NCI-H526 treated with DMSO at 0.1 percent for 48 hours (cell line): ENCODE measurements at places on chromosomes 5 and 9.

- no peak for DNase-seq
Observed at GRCh38 chr9:98763986-98764745, 32.2 kb downstream of the ANKS6 start.

DNA sequence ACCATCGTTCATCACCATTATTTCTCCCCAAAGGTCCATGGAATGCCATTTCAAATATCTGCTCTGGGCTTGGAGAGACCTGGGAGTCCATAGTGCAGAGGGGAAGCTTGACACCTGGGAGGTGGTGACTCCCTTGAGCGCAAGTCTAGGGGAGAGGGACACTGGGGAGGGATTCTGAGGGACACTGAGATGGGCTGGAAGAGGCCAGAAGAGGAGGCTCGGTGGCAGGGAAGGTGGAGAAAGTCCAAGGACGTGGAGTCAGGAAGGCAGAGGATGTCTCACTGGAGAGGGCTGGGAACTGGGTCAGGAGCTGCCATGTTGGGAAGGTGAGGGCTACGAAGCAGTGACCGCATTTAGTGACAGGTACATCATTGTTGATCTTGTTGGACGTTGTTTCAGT is 160.3 kb upstream of the MVB12B start:
- no peak for DNase-seq

DNA sequence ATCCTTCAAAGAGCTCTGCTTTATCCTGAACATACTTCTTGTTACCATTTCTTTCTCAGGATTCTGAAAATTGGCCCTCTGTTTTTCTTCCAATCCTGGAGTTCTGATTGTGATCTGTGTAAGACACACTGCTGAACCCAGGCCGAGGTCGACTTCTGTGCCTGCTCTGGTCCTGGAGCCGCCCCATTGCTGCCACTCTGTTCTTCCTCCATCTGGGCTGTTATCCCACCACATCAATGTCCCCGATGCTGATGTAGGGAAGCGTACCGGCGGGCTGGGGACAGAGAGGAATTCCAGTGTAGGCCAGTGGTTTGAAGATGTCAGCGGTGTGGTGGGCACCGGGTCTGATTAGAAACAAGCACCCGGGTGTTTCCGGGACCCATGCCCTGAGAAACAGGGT is 102.5 kb downstream of the LIFR start:
- DNase-seq = no peak

GRCh38 chr5:161863811-161864210 is 15.9 kb downstream of the GABRA1 start:
- no peak for DNase-seq

GRCh38 chr5:149425729-149426128 is 46.6 kb upstream of the IL17B start:
- no peak for DNase-seq

DNA sequence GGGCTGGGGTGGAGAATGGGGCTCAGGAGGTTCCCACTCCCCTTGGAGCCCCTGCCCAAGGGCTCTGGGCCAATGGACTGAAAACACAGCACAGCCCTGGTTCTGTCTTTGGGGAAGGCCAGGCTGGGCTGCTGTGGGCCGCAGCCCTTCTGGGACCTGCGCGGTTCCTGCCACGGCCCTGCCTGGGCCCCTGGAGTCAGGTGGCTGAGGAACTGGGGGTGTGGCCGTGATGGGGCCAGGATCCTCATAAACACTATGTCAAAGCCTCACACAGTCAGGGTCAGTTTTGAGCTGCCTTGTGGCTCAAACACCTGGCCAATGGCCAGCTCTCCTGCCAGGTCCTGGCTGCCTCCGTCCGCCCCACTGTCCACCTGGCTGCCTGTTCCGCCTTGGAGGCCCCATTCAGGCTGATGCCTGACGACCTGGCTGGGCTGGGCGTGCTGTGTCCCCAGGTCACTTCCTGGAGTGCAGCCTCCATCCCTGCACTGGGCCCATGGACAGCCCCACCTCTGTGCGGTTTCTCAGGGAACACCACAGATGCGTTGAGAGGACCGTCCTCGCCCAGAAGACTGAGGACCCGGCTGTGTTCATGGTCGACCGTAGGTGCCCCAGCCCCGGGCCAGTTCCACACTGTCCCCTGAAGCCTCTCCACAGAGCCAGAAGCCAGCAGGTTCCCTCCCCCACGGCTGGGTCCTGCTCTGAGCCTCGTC is 27.5 kb downstream of the PAEP start:
- DNase-seq = no peak

DNA sequence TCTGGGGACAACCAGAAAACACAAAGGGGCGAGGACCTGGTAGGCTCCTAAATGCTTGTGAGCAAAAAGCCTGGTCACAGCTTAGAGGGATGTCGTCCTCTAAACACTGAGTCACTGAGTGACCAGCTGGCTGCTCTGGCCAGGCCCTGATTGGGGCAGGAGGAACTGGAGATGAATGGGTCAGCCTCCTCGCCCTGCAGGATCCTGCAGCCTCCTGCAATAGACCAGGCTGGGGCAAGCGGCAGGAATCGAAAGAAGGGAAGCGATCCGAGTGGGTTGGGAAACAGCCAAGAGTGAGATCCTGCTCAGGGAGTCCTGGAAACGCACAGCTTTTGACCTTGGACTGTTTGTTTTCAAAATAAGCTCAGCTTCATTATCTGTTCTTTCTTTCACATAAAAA is 34.1 kb upstream of the MSX2 start:
- no peak for DNase-seq
